Activated T-helper 1 cell treated with anti-CD3 and anti-CD28 coated beads, Interleukin-2, amount 50 U/mL, for 16 hours (primary cell): ENCODE measurements at places on chromosomes 16 and 17.

- DNase-seq, result no peak
These were observed 678 bp downstream of the CDR2L start for GRCh38 chr17:74987909-74988711.

DNA sequence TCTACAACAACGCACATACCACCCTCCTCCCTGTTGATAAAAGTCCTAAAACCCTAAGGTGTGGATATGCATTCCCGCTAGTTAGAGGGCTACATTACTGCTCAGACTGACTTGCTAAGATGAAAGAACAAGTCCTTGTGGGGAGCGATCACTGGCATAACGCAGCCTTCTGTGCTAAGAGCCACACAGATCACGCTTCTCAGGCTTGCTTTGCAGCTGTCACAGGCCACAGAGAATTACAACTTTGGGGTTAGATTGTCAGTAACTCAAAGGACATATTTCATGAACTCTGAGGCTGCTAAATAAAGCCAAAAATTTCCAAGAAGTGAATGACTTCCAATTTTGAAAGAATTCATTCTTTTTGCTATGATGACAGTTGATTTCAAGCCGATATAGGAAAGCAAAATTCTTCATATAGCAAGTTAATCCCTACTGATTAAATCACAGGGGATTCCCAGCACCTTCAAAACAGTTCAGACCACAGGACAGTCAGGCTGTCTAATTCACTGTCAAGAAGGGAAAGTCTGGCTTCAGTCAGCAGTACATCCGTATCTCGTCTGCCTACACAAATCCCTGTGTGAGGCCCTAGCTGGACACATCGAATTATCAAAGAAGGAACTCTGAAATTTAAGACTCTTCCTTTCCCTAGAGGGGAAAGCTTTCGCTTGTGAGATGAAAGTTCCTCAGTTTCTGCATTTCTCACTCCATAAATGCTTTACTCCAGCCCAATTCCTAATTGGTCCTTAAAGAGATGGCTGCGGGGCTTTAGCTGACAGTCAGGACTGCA, 107.1 kb downstream of the VPS53 start:
- no peak for DNase-seq

GRCh38 chr16:31710880-31711279, 162.7 kb upstream of the ZNF267 start:
- no peak for DNase-seq

- DNase-seq, result no peak
These were observed 127.7 kb downstream of the PARN start for GRCh38 chr16:14502256-14502875.

- no peak for DNase-seq
These were observed 12.8 kb downstream of the STAC2 start for GRCh38 chr17:39212841-39213480.
